Urinary bladder (tissue), 4 donors: ENCODE measurements at places on chromosomes 16 and 17.
A peak's percentile ranks its signal among the peaks of the same experiment; 100 is the strongest.

DNA sequence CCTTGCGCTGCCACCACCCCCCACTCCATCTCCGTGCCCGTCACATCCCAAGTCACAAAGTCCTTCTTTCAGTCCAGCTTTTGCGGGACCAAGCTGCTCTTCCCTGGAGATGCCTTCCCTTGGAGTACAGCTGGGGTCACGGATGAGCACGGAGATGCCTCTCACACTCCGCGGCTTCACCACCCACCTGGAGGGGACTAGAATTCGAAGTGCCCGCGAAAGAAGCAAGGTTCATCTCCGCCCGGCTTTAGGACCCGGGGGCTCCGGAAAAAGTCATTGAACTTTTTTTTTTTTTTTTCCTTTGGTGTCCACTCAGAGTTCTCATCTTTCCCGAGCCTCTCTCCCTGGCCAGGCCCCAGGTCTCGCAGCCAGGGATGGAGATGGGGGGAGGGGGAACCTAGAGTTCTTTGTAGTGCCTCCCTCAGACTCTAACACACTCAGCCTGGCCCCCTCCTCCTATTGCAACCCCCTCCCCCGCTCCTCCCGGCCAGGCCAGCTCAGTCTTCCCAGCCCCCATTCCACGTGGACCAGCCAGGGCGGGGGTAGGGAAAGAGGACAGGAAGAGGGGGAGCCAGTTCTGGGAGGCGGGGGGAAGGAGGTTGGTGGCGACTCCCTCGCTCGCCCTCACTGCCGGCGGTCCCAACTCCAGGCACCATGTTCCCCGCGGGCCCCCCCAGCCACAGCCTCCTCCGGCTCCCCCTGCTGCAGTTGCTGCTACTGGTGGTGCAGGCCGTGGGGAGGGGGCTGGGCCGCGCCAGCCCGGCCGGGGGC is at the start of gene FKBP10:
Gene FKBP10 (plus strand): TSS at position 624 of the 771 bp plus-strand sequence. CDS start 31 bp downstream, at position 655.
- DNase-seq: peak; percentile 77

DNA sequence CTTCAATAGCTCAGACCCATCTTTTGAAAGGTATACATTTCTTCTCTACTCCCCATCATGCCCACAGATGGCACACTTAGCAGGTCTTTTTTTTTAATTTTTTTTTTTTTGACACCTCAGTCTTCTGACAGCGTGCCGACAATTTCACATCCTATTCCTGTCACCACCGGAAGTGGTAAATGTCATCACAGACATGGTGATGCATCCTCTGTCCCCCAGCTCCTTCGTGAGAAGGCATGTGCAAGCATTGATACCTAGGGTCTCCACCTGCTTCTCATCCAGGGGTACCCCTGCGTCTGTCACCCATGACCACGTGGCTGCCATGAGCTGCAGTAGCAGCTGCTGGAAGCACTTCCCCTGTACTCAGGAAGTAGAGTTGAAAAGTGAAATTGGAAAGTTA is 35.6 kb downstream of the ELAC2 start:
- DNase-seq: no peak

DNA sequence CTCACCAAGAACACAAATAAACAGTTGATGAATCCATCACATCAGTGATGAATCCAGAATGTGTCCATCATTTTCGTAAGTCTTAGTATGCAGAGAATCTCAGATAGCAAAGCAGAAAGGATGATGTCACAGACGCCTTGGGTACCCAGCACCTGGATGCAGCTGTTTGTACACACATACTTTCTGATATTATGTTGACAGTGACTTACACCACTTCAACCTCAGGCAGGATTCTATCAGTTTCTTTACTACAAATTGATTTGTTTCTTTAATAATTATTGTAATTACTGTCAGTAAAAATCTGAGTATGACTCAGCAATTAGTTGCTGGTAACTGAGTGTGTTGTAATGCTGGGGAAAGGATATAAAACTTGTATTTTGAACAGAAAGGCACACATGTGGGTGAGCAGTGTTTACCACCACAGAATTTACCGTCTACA is 159.8 kb downstream of the RPTOR start:
- no peak for DNase-seq

GRCh38 chr17:56834380-56835263 is 671 bp downstream of the DGKE start:
- DNase-seq: no peak

DNA sequence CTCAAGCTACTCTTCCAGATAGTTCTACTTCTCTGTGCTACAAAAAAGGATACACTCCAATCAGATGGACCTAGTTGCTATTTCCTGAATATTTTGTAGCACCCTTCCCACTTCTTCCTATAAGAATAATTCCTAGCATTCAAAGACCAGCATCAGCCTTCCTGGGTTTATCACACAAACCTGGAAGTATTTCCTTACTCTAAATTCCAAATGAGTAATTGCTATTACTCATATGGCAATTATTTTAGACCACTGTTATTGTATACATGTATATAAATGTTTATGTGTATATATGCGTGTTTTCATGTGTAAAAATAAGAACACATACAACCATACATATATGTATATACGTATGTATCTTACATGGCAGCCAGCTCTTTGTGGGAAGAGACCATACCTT is 130.6 kb downstream of the MYO1D start:
- no peak for DNase-seq

GRCh38 chr17:56604691-56605290 is 11.3 kb downstream of the NOG start:
- DNase-seq: no peak

GRCh38 chr16:19837984-19838707 is 46.5 kb downstream of the GPRC5B start:
- no peak for DNase-seq

- no peak for DNase-seq
Measured at GRCh38 chr17:74541176-74542111, 4.5 kb downstream of the CD300C start.

DNA sequence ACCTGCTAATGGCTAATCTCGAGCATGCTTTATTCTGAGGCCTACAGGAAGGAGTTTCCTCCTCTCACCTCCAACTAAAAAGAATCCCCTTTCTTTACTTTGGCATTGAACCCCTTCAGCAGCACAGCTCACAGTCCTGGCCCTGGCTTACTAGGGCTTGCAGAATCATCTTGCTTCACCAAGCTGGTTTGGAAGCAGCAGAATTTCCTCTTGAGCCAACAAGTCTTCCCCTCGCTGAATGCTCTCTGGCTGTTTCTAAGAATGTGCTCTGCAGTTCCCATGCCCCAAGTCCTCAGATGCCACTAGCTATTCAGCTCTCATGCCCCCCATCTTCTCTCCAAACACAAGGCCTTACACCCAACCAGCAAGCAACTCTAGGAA is 271.2 kb downstream of the NTN1 start:
- no peak for DNase-seq

GRCh38 chr17:57338257-57338914 is 82.1 kb downstream of the MSI2 start:
- no peak for DNase-seq

DNA sequence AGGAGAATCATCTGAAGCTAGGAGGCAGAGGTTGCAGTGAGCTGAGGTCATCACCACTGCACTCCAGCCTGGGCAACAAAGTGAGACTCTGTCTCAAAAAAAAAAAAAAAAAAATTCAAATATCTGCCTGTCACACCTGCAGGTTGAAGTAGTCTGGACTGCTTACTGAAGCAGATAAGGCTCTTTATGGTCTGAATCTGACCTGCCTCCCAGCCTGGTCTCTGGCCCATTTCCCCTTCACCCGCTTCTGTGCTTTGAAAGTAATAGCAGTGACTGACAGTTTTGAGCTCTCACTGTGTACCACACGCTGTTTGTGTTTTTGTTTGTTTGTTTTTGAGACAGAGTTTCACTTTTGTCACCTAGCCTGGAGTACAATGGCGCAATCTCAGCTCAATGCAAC is 5.8 kb downstream of the SEZ6L2 start:
- DNase-seq: no peak

DNA sequence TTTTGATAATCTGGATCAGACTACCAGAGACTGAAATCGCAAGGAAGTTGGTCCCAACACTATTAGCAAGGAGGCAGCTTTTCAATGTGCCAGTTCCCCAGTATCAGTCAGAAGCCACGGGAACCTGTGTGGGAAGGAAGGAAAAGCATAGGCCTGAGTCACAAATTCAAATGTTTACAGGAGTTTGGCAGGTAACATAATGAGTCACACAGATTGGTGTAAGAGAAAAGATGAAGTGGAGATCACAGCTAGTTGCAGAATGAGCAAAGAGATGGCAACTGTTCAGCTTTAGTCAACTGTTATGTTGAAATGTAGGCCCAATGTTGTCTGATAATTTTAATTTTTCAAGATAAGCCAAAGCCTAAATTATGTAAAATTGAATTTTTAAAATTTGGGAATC is 28.1 kb upstream of the ITGA2B start:
- DNase-seq: no peak

GRCh38 chr16:81366316-81366932 is 51.7 kb downstream of the GAN start:
- peak; percentile 14 for DNase-seq

- no peak for DNase-seq
Measured at GRCh38 chr17:64273006-64273405, 9.9 kb upstream of the TEX2 start.

- DNase-seq: no peak
Measured at GRCh38 chr17:17972952-17973254, 241 bp downstream of the DRC3 start.

DNA sequence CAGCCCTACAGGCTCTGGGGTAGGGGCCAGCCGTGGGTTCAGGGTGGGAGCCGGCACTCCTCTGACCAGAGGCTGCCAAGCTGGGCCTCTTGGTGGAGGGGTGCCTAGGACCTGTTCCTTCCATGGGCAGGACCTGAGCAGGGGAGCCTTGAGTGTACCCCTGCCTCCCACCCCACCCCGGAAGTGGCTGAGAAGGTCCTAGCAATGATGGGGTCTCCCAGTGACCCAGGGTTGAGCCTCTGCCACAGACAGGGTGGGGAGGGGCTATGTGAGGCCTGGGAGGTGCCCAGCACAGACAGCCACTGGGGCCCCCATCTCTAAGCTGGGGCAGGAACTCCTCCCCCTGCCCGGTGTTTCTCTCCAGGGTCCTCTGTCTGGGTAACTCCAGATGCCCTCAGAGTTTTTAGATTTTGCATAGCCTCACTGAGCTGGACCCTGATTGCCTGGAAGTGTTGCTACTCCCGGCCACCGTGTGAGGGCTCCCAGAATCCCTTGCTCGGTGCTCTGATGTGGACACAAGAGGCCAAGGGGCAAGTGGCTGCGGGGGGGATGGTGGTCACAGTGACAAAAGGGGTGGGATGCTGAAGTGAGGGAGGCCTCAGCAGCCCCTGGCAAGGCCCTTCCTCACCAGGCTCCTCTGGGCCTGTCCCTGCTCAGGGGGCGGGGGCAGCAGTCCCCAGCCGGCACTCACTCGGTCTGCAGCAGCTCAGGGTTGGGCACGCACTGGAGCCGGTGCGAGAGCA is 6.4 kb upstream of the MTSS2 start:
- no peak for DNase-seq
